ENCODE measurements at places on chromosomes 3 and 15. TPM values are rescaled to one million over a fixed set of nuclear protein-coding genes. Genes with fewer than 3 reads are reported as not detected.

Gene GPR176
- polyA plus RNA-seq = not detected

Gene CLDN18
- not detected for polyA plus RNA-seq

Gene GABRB3
- polyA plus RNA-seq = not detected

Gene PCLAF
- polyA plus RNA-seq = not detected

Gene CPLX3
- not detected for polyA plus RNA-seq

Data from naive B cell (primary cell).